ENCODE measurements at places on chromosomes 4 and X. TPM values are rescaled to one million over a fixed set of nuclear protein-coding genes. Genes with fewer than 3 reads are reported as not detected.

DNA sequence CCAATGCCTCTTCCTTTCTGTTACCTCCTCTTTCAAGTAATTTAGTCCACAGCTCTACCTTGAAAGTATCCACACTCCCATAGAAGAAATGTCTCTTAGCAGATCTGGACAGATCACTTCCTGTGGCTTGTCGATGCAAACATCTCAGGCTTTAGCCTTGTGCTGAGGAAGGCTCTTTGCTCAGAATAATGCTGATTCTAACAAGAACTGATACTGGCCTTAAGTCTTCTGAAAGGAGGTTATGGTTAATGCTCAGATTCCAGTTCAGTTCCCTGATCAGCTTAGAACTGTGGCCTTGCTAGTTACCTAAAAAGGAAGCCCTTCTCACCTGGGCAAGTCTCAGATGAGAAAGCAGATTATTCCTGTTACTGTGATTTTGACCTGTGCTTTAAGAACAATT is 230.1 kb upstream of the FAT4 start:
- H3K4me1 ChIP-seq, result no peaks in the 10 kb centered on the region
- H3K4me3 ChIP-seq, result no peak overlapping the region
- no peaks in the 10 kb centered on the region for H3K36me3 ChIP-seq
- no peaks in the 10 kb centered on the region for H3K27me3 ChIP-seq
- H3K27ac ChIP-seq, result no peak overlapping the region

DNA sequence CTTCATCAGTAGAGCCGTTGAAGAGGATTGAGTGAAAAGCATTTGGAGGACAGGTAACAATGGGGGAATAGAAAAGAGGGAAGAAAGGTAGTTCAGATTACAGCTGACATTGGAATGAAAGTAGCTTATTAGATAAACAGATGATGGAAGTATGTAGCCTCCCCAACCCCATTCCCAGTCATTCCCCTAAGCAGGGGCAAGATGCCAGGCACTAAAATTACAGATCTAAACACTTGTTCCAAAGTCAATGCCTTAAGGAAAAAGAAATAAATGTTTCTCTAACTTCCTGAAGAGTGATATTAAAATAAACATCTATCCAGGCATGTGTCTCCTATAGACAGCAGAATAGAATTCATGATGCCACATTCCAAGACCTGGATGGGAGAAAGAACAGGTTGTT is 350.8 kb downstream of the PDGFC start:
- H3K27ac ChIP-seq, result no peak overlapping the region
- DNase-seq, result no peak
- no peak overlapping the region for H3K4me3 ChIP-seq
- H3K36me3 ChIP-seq, result no peaks in the 10 kb centered on the region
- H3K27me3 ChIP-seq, result no peaks in the 10 kb centered on the region
- H3K4me1 ChIP-seq, result no peaks in the 10 kb centered on the region

GRCh38 chr4:6939761-6940743 is 30.4 kb downstream of the TBC1D14 start:
- no peaks in the 10 kb centered on the region for H3K36me3 ChIP-seq
- DNase-seq, result no peak
- no peak overlapping the region for H3K4me3 ChIP-seq
- H3K4me1 ChIP-seq, result peaks cover 15% of the 10 kb centered on the region

GRCh38 chr4:36152735-36153134 is 91.6 kb downstream of the ARAP2 start:
- no peaks in the 10 kb centered on the region for H3K36me3 ChIP-seq
- no peak overlapping the region for H3K27ac ChIP-seq
- DNase-seq, result no peak

DNA sequence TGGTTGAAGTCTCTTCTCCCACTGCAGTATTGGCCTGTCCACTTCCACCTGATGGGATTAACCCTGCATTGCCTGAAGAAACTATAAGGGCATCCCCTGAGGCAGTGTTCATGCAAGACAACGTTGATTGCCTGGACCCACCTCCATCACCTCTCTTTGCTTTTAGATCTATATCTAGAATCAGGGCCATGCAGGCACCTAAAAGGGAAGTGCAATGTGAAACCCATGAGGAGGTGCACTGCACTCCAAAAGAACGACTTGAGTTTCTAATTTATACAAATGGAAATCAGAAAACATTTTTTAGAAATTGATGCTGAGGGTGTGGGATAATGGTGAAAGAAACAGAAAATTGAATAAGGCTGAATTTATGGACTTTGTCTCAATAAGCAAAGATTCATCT is 694.4 kb downstream of the TRAM1L1 start:
- H3K27ac ChIP-seq, result no peak overlapping the region
- H3K36me3 ChIP-seq, result no peaks in the 10 kb centered on the region
- H3K4me1 ChIP-seq, result no peaks in the 10 kb centered on the region
- H3K4me3 ChIP-seq, result no peak overlapping the region
- no peak for DNase-seq

- no peak for DNase-seq
- H3K27ac ChIP-seq, result peak overlapping the region; percentile 65
- H3K36me3 ChIP-seq, result no peaks in the 10 kb centered on the region
- H3K4me3 ChIP-seq, result peak overlapping the region; percentile 32
These were observed 61.7 kb downstream of the MAML3 start for GRCh38 chr4:140092094-140092851.

DNA sequence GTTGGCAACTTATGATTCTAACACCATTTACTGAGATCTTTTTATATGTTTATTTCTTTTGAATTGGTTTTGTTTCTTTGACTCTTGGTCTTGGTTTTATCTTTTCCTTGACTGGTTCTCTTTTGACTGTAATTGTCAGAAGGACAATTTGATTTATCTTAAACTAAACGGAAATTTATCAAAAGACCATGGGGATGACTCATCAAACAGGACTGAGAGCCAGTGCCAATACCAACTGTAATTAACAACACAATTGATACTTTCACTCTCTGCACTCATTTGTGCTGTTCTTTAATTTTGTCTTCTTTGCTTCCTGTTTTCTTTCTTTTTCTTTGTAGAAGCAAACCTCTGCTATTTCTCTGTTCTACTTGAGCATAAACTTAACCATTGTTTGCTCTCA is 776.8 kb downstream of the CCSER1 start:
- no peak overlapping the region for H3K27ac ChIP-seq
- no peaks in the 10 kb centered on the region for H3K4me1 ChIP-seq
- H3K4me3 ChIP-seq, result no peak overlapping the region
- H3K36me3 ChIP-seq, result no peaks in the 10 kb centered on the region
- H3K27me3 ChIP-seq, result no peaks in the 10 kb centered on the region

- no peaks in the 10 kb centered on the region for H3K27me3 ChIP-seq
- DNase-seq, result no peak
- no peak overlapping the region for H3K27ac ChIP-seq
- H3K4me3 ChIP-seq, result no peak overlapping the region
- H3K36me3 ChIP-seq, result no peaks in the 10 kb centered on the region
These were observed 170.9 kb downstream of the FRMPD4 start for GRCh38 chrX:12309040-12309743.

DNA sequence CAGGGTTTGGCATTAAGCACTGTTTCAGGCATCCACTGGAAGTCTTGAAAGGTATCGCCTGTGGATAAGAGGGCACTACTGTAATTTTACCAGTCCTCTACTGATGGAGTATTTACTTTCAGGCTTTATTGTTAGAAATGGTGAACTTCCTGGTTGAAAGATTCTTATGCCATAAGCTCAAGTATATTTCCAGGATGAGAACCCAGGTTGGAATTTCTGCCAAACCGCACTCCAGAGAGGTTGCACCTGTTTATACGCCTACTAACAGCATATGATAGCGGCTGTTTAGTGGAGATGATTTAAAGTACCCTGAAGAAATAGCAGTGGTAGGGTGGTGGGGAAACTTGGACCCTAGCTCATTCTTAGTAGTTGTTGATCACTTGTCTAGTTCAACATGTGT is 9.9 kb downstream of the FNIP2 start:
- no peaks in the 10 kb centered on the region for H3K36me3 ChIP-seq
- peaks cover 54% of the 10 kb centered on the region for H3K4me1 ChIP-seq
- H3K27me3 ChIP-seq, result no peaks in the 10 kb centered on the region
- no peak overlapping the region for H3K4me3 ChIP-seq
- no peak overlapping the region for H3K27ac ChIP-seq

GRCh38 chr4:32589853-32590252 is 1869.7 kb downstream of the PCDH7 start:
- no peaks in the 10 kb centered on the region for H3K27me3 ChIP-seq
- H3K4me3 ChIP-seq, result no peak overlapping the region

GRCh38 chrX:17542123-17542522 is 167.1 kb downstream of the NHS start:
- H3K4me3 ChIP-seq, result no peak overlapping the region
- peak overlapping the region; percentile 31 for H3K27ac ChIP-seq
- no peaks in the 10 kb centered on the region for H3K4me1 ChIP-seq

DNA sequence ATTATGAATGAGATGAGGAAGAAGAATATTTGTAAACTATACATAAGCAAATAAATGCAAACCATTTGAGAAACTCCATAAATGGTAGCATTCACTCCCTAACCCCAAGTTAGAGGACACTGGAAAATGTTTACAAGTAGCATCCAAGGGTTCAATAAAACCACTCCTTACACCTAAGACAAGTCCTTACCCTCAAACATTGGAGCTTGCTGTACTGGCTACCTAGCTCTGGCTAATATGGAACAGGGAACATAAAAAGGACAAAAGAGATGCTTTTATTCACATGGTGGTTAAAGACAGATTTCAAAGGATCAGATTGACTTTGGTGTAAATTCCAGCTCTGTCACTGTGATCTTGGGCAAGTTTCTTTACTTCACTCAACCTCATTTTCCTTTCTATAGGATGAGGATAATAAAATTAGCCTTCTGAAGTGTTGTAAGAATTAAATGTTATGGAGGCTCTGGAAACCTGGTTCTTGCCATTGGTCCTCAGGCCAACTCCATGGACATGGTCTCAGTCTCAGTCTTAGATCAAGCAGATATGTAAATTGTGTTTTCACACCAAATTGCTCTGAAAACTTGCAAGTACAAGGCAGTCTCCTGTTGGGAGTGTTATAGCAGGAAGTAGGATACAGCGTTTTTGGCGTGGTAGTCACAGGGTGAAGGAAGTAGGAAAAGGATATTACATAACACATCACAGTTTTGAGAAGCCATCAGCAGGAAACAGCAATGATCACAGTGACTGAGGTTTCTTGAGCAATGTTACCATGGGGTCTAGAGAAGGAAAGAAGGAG is 3.3 kb downstream of the CXCL1 start:
- no peak for DNase-seq
- no peaks in the 10 kb centered on the region for H3K36me3 ChIP-seq
- H3K4me3 ChIP-seq, result no peak overlapping the region
- peaks cover 4% of the 10 kb centered on the region for H3K4me1 ChIP-seq
- no peaks in the 10 kb centered on the region for H3K27me3 ChIP-seq
- H3K27ac ChIP-seq, result no peak overlapping the region

GRCh38 chrX:8679550-8679949 is 52.4 kb downstream of the ANOS1 start:
- no peaks in the 10 kb centered on the region for H3K4me1 ChIP-seq
- no peaks in the 10 kb centered on the region for H3K27me3 ChIP-seq
- H3K36me3 ChIP-seq, result no peaks in the 10 kb centered on the region
- DNase-seq, result no peak
- no peak overlapping the region for H3K4me3 ChIP-seq

GRCh38 chr4:107130157-107130556 is 94.0 kb upstream of the DKK2 start:
- no peaks in the 10 kb centered on the region for H3K36me3 ChIP-seq
- DNase-seq, result no peak
- H3K27me3 ChIP-seq, result no peaks in the 10 kb centered on the region
- H3K4me3 ChIP-seq, result no peak overlapping the region

DNA sequence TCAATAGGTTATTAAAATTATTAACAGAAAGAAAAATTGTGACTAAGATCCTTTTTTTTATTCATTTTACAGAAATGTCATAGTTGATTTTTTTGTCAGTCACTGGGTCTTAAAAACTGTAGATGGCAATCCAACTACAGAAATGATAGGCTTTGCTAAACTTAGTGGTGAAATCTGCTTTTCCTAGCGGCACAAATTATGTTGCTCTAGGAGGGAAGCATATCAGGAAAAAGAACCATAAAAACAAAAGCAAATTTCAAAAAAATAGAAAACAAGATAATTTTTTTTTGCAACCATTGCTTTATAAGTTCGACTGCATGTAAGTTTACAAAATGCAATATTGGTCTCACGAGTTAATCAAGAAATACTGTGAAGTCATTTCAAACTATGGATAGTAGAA is 443.5 kb upstream of the IGFBP7 start:
- no peaks in the 10 kb centered on the region for H3K4me1 ChIP-seq
- H3K27ac ChIP-seq, result no peak overlapping the region
- no peak for DNase-seq
- no peaks in the 10 kb centered on the region for H3K36me3 ChIP-seq
- no peaks in the 10 kb centered on the region for H3K27me3 ChIP-seq

GRCh38 chr4:107757864-107758476 is 37.9 kb upstream of the PAPSS1 start:
- H3K27me3 ChIP-seq, result no peaks in the 10 kb centered on the region
- no peak overlapping the region for H3K27ac ChIP-seq
- H3K36me3 ChIP-seq, result no peaks in the 10 kb centered on the region
- peaks cover 4% of the 10 kb centered on the region for H3K4me1 ChIP-seq
- H3K4me3 ChIP-seq, result no peak overlapping the region

DNA sequence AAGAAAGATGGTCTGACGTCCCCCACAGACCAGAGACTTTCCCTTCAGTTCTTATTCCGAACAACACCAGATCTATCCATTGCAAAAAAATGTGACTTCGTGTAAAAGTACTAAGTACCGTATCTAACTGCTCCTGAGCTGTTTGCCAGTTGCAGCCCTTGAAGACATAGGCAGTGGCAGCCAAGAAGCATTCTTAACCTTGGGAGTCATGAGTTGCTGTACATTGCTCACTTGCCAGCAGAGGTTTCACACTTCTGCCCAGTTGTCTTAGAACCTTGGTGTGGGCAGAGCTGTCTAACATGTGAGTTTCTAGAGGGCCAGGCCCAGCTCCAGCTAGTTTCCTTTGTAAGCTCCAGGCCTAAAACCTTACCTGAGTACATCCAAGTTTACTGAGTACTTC is 10.5 kb upstream of the CHRDL1 start:
- DNase-seq, result no peak
- H3K27me3 ChIP-seq, result no peaks in the 10 kb centered on the region
- no peak overlapping the region for H3K27ac ChIP-seq
- H3K36me3 ChIP-seq, result no peaks in the 10 kb centered on the region
- H3K4me1 ChIP-seq, result no peaks in the 10 kb centered on the region

The HS6ST2 gene
- 0.79 TPM for polyA plus RNA-seq

The SMIM9 gene
- polyA plus RNA-seq, result not detected

The RIPPLY1 gene
- polyA plus RNA-seq, result not detected

The GABRE gene
- 4.1 TPM for polyA plus RNA-seq

The SLC9B1 gene
- polyA plus RNA-seq, result not detected

The PAGE2B gene
- polyA plus RNA-seq, result not detected

The CLDN2 gene
- 0.60 TPM for polyA plus RNA-seq

The OTC gene
- 5.3 TPM for polyA plus RNA-seq

The MAGEC1 gene
- not detected for polyA plus RNA-seq

The NOX1 gene
- polyA plus RNA-seq, result 12.0 TPM

The FAM241A gene
- polyA plus RNA-seq, result 1.2 TPM
